ENCODE measurements at places on chromosomes 13 and 19.

- DNase-seq = no peak
These were observed 95.9 kb downstream of the RFC3 start for GRCh38 chr13:33913829-33914228.

- DNase-seq = no peak
These were observed 11.8 kb upstream of the FBN3 start for GRCh38 chr19:8161135-8161646.

- DNase-seq = peak; percentile 91
These were observed 34.2 kb downstream of the MBNL2 start for GRCh38 chr13:97256343-97256783.

GRCh38 chr19:10921199-10921909, 7.1 kb downstream of the YIPF2 start:
- DNase-seq = no peak

DNA sequence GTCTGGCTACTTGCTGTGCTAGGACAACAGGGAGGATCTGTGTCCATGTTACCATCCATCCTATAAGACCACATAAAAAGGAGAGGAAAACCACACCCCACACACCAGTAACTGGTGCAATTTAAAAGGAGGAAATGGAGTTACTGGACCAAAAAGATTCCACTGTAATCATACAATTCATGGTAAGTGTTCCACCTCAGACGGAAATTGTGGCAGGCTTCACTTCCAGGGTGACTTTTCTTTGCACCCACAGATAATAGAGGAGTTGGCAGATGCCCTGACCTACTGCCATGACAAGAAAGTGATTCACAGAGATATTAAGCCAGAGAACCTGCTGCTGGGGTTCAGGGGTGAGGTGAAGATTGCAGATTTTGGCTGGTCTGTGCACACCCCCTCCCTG, 2.4 kb downstream of the AURKC start:
- DNase-seq = no peak

DNA sequence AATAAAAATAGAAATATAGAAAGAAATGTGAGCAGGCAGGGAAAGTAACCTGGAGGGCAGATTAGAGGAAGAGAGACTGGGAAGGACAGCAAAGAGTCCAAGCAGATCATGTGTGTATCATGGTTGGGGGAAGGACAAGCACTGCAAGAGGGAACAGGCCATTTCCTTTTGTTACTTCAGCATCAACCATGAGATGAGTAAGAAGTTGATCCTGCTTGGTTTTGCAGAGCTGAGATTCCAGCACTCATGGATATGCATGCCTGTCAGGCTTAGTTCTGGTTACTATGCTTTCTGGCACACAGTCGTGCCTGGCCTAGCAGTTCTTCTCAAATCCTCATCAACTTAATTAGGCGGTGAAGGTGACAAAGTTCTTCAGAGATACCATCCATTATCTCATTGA, 18.1 kb downstream of the NALCN start:
- DNase-seq = no peak

GRCh38 chr13:45315520-45316167, 25.3 kb downstream of the TPT1 start:
- no peak for DNase-seq

DNA sequence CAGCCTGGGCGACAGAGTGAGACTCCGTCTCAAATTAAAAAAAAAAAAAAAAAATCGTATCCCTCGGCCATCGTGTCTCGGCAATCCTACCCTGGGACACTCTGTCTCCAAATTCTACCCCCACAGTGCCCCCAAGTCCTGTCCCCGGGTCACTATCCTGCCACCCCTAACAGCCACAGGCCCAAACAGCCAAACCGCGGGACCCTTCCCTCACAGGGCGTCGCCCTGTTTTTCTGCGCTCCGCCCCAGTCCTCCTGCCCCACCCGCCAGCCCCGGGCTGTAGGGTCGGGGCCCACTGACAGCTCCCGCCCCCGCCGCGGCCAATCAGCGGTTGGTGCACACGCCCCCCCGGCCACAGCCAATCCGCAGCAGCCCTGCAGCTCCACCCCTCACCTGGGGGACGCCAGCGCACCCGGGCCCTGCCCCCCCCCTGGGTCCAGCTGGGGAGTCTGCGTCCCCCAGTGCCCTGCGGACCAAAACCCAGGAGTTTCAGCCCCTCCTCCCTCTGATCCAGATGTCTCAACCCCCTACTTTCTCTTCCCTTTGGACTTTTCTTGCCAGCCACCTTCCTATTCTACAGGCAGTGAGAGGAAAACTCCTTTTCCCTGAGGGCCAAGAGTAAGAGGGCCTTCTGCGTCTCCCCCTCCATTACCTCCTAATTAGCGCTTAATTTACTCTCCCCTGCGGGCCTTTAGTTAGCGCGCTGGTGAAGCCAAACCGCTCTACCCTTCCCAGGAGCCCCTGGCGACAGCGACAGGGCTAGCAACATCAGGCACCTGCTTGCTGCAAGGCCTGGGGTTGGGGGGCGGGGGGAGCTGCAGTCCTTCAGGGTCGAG, 1.5 kb upstream of the BCAT2 start:
- peak; percentile 77 for DNase-seq

- no peak for DNase-seq
These were observed 314.7 kb downstream of the OLFM4 start for GRCh38 chr13:53343361-53343744.

GRCh38 chr13:83634601-83635000, 247.7 kb downstream of the SLITRK1 start:
- no peak for DNase-seq

DNA sequence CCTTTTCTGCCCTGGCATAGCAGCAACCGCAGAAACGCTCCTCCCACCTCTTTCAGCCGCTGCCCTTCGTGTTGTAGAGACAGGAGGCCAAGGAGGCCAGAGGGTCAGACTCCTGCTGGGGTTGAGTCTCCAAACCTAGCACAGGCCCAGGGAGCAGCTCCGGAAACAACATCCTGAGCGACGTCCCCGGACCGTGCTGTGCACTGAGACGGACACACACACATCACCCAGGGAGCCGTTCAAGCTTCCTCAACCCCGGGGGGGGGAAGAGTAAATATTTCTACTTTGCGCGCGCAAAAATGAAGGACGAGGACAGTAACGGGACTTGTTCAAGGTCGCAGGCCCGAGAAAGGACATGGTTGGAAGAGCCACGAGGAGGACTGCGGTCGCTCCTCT, 657 bp downstream of the ZNF550 start:
- no peak for DNase-seq

All from fibroblast of the conjunctiva (primary cell).